ENCODE measurements at places on chromosomes 6 and 20.
A peak's percentile ranks its signal among the peaks of the same experiment; 100 is the strongest.

GRCh38 chr6:136579800-136580199 lies 29.6 kb upstream of the MAP7 start:
- DNase-seq, result no peak

DNA sequence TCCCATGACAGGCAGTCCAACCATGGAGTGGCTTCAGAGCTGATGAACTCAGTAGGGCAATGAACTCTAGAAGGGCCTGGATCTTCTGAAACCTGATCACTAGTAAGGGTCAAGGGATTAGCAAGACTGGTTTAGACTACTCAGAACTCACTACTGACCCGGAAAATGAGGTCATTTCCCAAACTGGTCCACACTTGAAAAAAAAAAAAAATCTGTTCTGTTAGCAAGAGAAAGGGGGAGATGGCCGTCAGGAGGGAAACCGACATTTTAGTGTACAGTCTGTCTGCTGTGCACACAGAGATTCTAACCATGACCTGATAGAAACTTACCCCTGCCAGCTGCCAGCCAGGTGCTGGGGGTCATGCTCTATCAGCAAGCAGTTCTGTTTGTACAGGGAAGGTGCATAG lies 262.4 kb upstream of the AGPAT4 start:
- no peak for DNase-seq

GRCh38 chr6:162581988-162582780 lies 145.4 kb downstream of the PRKN start:
- no peak for DNase-seq

DNA sequence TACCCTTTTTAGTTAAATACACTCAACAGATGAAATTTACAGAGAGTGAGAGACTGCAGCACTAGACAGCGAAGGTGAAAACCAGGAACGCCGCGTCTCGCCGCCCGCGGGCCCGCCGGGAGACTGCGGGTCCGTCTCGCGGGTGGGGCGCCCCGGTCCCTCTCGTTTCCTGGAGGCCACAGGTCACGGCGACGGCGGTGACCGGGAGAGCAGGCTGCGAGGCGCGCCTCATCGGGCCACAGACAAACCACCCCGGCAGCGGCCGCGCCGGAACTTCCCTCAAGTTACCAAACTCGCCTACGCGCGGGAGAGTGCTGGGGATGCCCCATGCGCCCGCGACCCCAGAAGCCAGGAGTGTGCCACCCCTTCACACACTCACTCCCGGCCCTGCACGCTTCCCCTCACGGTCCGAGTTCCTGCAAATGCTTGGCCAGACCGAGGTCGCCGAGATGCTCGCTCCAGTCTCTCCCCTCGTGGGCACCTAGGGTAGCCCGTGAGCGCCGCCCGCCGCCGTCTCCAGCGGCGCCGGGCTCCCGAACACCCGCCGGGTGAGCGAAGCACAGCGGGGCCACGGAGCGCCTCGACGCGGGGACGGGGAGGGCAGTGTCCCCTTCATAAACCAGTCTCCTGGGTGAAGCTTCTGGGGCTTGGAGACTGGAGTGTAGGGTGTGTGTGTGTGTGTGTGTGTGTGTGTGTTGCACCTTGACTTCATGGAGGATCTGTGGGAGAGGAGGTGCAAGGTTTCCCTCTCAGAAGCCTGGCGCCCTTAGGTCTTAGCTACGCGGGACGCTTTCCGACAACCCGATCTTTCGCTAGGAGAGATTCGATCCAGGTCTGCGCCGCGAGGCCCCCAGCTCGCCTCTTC lies 1.4 kb downstream of the BACH2 start:
- peak; percentile 88 for DNase-seq

DNA sequence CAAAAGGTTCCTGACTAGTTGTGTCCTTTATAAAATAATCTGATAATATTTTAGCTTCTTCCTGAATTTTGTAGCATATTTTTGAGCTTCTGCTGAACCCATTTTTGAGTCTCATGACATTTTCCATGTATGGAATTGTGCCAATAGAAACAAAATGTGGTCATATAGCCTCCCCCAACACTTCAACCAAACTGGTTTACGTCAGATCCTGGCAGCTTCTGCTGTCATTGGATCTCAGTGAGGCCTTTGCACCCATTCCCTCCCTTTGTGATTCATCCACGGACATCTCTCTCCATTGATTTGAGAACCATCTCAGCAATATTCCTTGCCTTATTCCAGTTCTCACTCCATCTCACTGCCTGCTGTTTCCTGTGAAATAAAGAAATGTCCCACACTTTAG lies 166.0 kb upstream of the PROKR2 start:
- DNase-seq, result no peak

- no peak for DNase-seq
Measured at GRCh38 chr6:44701637-44702101, 314.2 kb downstream of the CDC5L start.

GRCh38 chr6:118589649-118590365 lies 41.7 kb downstream of the PLN start:
- no peak for DNase-seq

- DNase-seq, result no peak
Measured at GRCh38 chr6:142728364-142728763, 216.6 kb downstream of the HIVEP2 start.

DNA sequence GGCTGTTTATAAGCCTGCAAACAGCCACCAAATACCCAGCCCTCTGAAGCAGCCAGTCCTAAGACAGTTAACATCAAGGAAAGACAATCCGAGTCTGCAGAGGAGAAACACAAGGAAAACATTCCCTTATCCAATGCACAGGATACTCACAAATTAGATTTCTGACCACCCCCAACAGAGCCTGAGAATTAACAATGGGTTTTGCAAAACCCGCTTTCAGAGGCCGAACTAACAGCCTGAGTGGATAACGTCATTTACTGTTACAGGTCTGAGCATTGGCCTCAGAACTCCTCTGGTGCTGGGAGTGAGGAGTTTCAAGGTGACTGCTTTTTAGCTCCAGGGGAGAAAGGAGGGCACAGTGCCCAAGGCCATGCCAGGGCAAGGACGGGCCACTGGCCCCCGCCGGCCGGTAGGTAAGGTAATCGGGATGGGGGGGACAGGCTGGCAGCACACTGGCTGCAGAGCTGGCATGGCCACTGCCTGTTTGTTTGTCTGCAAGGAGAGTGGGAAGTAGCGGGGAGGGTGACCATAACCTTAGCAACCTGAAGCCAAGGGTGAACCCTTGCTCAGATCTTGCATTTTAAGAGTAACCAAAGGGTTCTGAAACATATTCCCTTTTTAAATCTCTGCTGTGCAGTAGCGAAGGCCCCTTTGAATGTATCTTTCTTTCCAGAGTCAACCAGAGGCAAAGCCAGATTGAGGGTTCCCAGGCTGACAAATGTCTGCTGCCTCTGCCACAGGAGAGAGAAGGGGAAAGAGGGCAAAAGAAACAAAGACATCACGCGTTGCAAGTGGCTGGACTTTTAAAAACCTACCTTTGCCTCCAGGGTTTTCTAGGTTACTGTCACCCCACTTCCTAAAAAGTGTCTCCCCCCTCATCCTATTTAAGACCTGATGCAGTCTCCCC lies 3.9 kb downstream of the ZMYND8 start:
- DNase-seq, result no peak

- no peak for DNase-seq
Measured at GRCh38 chr20:57449398-57450354, 58.5 kb downstream of the RBM38 start.

GRCh38 chr20:24406750-24407149 lies 62.7 kb upstream of the SYNDIG1 start:
- no peak for DNase-seq

DNA sequence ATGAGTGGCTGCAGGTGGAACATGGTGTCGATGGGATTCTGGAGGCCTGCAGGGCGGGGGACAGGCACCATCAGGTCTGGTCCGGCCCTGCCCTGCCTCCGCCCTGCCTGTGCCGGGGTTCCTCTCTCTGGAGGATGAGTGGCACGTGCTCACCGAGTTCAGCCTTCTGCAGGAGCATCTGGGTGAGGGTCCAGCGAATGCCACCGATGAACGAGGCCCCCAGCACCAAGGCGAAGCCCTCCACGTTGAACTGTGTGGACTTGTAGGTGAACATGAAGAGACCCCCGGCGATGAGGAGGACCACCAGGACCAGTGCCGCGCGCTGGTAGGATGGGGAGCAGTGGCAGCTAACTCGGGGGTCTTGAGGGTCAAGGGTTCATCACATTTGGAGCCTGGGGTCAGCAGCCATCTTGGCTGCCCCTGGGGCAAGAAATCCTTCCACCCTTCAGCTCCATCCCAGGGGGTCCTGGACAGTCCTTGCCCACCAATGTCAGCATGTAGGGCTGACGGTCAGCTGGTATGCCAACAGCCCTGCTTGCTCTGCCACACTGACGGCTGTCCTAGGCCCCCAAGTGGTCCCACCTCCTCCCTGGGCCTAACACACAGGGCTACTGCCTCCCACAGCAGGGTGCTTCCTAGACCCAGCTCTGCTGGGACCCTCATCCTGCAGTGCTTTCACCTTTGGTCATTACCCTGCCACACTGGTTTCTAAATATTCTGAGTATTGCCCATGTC lies 46.8 kb upstream of the CDH22 start:
- no peak for DNase-seq

GRCh38 chr6:78910591-78911171 lies 43.3 kb downstream of the IRAK1BP1 start:
- no peak for DNase-seq
